GM12878 (cell line): ENCODE measurements at places on chromosomes 12 and 14.

DNA sequence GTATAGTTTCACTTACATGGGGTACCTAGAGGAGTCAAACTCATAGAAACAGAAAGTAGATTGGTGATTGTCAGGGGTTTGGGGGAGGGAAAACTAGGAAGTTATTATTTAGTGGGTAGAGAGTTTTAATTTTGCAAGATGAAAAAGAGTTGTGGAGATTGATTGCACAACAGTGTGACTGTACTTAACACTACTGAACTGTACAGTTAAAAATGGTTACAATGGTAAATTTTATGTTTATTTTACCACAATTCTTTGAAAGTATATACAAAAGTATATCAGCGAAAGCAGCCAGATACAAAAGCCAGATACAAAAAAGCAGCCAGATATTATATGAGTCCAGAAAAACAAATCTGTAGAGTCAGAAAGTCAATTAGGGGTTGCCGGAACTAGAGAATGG lies 247.6 kb downstream of the IPO8 start:
- DNase-seq: no peak

GRCh38 chr12:54977155-54977554 lies 7.4 kb downstream of the TESPA1 start:
- no peak for DNase-seq

DNA sequence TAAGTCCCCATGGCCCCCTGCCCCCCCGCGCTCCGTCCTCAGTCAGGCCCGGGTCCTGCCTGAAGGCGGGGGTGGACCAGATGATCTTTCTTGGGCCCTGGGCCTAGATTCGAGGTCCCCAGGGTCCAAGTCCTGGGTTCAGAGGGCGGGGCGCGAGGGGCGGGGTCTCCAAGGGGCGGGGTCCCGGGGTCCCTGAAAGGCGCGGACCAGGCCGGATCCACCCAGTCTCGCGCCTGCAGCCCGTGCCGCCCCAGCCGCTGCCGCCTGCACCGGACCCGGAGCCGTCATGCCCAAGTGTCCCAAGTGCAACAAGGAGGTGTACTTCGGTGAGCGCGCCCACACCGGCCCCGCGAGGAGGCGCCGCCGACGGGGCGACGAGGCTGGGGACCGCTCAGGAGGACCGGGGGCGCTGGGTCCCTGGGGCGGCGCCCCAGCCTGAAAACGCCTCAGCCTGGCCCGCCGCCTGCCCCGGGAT lies 325 bp downstream of the CRIP1 start:
- no peak for DNase-seq

DNA sequence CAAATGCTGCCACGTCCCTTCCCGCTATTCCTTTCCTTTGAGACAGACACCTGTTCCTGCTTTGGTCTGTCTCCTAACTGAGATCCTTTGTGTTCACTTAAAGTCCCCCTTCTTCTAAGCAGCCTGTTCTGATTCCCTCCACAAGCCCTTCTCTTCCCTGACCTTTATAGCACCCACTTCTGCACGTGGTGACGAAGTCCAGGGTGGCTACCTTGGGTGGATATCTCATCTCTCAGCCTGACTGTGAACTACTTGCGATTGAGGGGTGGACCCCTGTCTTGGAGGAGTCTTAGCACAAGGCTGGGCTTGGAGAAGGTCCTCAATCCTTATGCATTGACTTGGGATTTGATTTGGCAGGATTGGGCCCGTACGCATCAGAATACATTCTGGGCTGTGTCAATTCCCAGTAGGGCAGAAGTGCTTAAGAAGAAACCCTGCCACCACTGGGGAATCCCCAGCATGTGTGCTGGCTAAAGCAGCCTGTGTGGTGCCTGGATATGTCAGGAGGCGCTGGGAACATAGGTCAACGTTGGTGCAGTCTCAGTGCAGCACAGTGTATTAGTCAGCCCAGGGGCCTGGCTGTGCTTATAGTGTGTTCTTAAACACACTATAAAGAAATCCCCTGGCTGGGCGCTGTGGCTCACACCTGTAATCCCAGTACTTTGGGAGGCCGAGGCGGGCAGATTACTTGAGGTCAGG lies 23.6 kb downstream of the KRT80 start:
- DNase-seq: no peak

DNA sequence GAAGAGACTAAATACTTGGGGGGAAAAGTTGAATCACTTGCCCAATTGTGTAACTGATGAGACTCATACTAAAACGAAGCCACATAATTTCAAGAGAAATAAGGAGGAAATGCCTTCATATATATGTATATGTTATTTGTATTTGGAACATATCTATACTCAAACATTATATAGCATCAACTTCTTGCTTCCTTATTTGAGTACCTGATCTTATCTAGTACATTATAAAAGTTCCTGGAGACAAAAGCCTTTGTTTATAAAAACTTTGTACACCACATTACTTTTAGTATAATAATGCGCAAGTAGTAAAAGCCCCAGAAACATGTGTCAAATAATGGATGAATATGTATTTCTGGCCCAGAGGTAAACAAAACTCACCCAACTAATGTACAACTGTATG lies 92.0 kb downstream of the SLC2A13 start:
- DNase-seq: no peak

DNA sequence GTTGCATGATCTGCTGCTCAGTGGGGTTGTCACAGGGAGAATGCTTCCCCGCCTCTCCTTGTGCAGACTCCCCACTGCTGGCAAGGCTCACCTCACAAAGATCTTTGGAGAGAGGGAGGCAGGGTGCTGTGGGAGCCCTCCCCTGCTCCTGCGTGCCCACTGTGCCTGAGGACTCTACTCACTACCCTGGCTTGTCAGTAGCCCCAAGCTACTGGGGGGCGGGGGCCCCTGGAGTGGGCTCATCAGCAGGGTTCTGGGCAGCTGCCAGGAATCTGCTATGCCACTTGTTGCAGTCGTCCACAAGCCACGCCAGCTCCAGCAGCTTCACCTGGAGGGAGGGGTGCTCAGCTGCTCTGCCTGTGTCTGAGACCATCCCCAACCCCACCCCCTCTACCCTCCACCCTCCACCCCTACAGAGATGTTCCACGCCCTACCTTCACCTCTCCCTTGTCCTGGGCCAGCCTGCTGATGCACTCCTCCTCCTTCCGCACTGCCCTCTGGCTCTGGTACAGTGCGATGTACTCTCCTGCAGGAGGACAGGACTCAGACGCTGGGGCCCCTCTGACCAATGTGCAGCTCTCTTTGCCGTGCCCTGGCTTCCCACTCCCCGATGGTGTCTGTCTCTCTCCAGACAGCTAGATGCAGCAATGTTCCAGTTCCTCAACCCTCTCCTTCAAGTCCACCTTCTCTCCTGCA lies 14.2 kb upstream of the BLTP3B start:
- DNase-seq: no peak

- no peak for DNase-seq
Observed at GRCh38 chr12:67541625-67541991, 106.9 kb upstream of the DYRK2 start.
